Activated CD4-positive, alpha-beta memory T cell treated with anti-CD3 and anti-CD28 coated beads for 36 hours (primary cell): ENCODE measurements at places on chromosomes 7 and 10. TPM values are rescaled to one million over a fixed set of nuclear protein-coding genes. Genes with fewer than 3 reads are reported as not detected.
A peak's percentile ranks its signal among the peaks of the same experiment; 100 is the strongest.

ETV1 gene
- 0.59 TPM for total RNA-seq

ACSM6 gene
- total RNA-seq: not detected

SLC35G1 gene
- total RNA-seq: 2.8 TPM

PLXDC2 gene
- not detected for total RNA-seq

DNA sequence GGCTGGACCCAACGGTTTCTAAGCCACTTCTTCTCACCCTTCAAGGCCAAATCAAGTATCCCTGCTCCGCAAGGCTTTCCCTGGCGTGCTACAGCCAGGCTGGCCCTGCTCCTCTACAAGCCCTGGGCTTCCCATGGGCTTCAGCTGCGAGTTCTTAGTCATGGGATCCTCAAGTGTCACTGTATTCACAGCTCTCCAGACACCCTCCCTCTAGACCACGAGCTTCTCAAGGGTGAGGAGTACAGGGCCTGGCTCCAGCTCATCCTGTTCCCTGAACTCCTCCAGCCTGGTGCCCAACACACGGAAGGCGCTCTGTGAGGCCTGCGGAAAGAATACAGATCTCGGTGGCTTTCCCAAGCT, 38.8 kb downstream of the FAM53B start:
- H3K4me1 ChIP-seq: peaks cover 99% of the 10 kb centered on the region
- H3K27ac ChIP-seq: peak overlapping the region; percentile 95
- H3K36me3 ChIP-seq: peaks cover 32% of the 10 kb centered on the region
- no peaks in the 10 kb centered on the region for H3K27me3 ChIP-seq

GRCh38 chr10:46048152-46048551, 2.1 kb upstream of the MSMB start:
- DNase-seq: no peak
- H3K4me3 ChIP-seq: no peak overlapping the region
- H3K27me3 ChIP-seq: no peaks in the 10 kb centered on the region
- H3K36me3 ChIP-seq: no peaks in the 10 kb centered on the region
- no peak overlapping the region for H3K27ac ChIP-seq
- no peaks in the 10 kb centered on the region for H3K4me1 ChIP-seq

DNA sequence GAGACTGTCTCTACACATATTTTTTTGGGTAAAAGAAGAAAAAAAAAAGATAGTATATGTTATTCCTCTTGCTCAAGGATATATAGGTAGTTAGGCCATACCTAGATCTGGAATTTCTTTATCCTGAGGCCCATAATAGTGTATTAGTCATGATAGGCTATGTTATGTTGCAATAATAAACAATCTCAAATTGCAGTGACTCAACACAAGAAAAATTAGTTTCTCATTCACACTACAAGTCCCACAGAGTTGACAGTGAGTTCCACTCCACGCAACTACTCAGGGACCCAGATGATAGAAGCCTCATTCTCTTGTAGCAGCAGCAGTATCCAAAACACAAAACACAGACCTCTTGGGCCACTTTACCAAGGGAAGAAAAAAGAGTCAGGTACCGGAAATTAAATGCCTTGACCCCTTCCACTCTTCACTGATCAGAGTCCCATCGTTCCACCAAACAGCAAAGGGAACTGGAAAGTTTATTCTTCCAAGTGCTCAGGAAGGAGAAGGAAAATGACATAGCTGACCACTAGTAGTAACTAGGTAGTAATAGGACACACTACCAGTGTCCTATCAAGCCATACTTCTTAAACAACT, 7.4 kb upstream of the C10orf67 start:
- H3K4me3 ChIP-seq: no peak overlapping the region
- H3K36me3 ChIP-seq: no peaks in the 10 kb centered on the region
- H3K27ac ChIP-seq: no peak overlapping the region
- no peak for DNase-seq
- no peaks in the 10 kb centered on the region for H3K4me1 ChIP-seq

- H3K27ac ChIP-seq: no peak overlapping the region
- H3K4me1 ChIP-seq: no peaks in the 10 kb centered on the region
- no peaks in the 10 kb centered on the region for H3K27me3 ChIP-seq
- H3K36me3 ChIP-seq: no peaks in the 10 kb centered on the region
Observed at GRCh38 chr10:96820765-96821164, 11.3 kb upstream of the LCOR start.

DNA sequence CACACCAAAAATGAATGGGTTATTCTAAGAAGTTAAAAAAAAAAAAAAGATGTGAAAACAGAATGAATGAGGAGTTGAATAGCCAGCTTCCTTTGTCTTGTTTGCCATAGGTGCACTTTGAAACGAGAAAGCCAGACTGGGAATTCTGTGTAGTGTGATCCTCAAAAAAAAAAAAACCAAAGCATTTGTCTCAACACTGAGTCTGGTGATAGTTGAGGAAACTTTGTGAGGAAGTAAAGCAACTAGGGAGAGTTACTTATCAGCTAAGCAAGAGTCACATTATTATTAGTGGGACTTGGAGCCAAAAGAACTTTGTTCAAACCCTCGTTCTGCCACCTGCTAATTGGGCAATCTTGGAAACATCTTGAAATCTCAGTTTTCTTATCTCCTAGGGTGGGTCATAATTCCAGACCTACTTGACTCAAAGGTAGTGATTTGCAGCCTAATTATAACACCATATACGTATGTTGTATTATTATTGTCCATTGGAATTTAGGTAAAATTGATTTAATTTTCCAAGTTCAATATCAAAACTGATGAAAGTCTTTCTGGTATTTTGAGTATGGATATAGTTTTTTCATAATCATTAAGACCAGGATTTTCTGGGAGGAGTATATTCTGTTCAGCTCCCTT, 99.8 kb upstream of the GJD4 start:
- H3K36me3 ChIP-seq: peaks cover 10% of the 10 kb centered on the region
- peaks cover 7% of the 10 kb centered on the region for H3K4me1 ChIP-seq
- DNase-seq: no peak
- H3K27ac ChIP-seq: no peak overlapping the region

DNA sequence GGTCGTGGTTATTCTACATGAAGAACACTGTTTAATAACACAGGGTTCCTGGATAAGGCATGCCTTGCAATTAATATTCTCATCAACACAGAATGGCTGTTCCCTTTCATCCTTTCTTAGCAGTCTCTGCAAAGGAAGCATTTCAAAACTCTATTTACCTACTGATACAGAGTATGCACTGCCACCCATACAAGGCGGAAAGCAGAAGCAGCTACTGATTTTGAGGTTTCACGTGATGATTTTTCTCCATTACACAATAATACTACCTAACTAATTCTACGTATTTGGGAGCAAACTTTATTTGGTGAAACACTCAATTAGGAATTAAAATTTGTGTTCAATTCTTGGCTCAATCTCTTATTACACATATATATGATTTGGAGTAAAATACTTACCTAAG, 43.0 kb upstream of the COL1A2 start:
- no peaks in the 10 kb centered on the region for H3K4me1 ChIP-seq
- no peak overlapping the region for H3K4me3 ChIP-seq
- no peaks in the 10 kb centered on the region for H3K36me3 ChIP-seq
- H3K27me3 ChIP-seq: no peaks in the 10 kb centered on the region
- no peak for DNase-seq

GRCh38 chr10:368579-369220, 233.4 kb downstream of the ZMYND11 start:
- DNase-seq: no peak
- H3K27me3 ChIP-seq: no peaks in the 10 kb centered on the region

GRCh38 chr10:101767600-101767945, 8.3 kb downstream of the FGF8 start:
- no peak overlapping the region for H3K27ac ChIP-seq
- H3K4me1 ChIP-seq: no peaks in the 10 kb centered on the region
- peaks cover 37% of the 10 kb centered on the region for H3K27me3 ChIP-seq
